Activated CD8-positive, alpha-beta memory T cell treated with anti-CD3 and anti-CD28 coated beads for 1 hour (primary cell): ENCODE measurements at places on chromosomes 6 and 20.

DNA sequence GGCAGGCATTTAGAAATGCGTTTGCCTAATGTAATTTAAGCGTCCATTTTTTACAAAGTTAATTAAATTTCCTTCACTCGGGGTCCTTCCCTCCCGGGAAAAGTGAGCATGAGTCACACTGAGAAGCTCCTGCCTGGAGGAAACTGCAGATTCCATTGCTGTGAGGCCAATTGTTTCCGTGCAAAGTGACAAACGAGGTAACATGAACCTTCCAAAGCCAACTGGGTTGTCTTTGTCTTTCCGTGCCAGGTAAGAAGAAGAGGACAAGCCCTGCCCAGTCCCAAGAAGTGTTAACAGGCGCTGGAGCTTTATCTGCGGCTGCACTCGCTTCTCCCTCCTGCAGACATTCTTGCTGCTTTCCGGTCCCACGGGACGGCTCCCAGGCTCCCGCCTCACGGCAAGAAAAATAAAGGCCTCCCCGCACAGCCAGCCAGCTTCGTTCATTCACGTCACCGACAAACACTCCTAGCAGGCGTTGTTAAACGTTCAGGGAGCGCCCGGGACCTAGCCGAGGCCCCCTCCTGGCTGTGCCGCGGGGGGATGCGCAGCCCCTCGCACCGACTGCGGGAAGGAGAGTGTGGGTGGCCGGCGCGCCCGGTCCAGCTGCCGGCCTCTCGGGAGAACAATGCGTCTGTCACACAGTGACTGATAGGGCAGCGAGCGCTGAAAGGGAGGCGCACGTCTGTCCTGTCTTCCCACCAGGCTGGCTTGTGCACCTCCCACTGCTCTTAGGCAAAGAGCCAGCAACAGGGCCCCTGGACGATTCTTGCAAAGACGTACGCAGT lies 61.5 kb upstream of the HDDC2 start:
- no peak for DNase-seq

GRCh38 chr6:154732538-154733182 lies 556 bp upstream of the SCAF8 start:
- no peak for DNase-seq

DNA sequence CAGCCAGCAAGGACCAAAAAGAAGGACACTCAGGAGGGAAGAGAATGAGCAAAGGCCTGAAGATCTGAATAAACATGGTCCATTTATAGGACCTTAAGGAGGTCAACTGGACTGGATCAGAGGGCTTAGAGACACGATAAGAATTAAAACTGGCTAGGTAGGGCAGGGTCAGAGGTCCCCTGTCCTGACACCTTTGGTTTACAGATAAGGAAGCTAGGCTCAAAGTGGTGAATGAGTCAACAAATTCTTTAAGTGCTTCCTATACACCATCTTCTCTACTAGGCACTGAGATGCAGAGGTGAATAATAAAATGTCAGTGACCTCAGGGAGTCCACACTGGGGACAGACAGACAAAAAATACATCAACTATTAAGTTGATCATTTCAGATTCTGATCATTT lies 70.3 kb downstream of the HIVEP2 start:
- no peak for DNase-seq

GRCh38 chr6:89944181-89944755 lies 50.0 kb downstream of the GJA10 start:
- DNase-seq, result no peak

DNA sequence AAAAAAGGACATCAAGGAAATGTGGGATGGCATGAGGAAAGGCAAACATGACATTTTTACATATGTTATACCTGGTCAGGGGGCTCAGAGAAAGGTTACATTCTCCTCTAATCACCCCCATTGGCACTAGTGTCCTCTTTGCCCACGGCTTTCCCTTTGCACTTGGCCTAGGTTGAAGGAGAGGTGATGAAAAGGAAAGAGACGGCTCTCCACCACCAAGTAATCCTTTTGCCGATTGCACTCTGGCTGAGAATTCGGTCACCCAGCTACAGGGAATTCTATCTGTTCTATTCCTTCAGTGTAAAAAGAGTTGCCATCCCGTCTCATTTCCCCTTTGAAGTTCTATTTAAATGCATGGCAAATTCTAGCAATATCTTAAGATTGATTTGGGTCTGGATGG lies 10.4 kb downstream of the VGLL2 start:
- DNase-seq, result no peak

GRCh38 chr20:14631011-14631410 lies 293.6 kb upstream of the FLRT3 start:
- no peak for DNase-seq

- no peak for DNase-seq
Observed at GRCh38 chr6:37115236-37115895, 54.6 kb upstream of the PIM1 start.

- no peak for DNase-seq
Observed at GRCh38 chr6:52566853-52567279, 10.0 kb downstream of the TRAM2 start.

- no peak for DNase-seq
Observed at GRCh38 chr6:28980852-28981430, 24.2 kb downstream of the ZNF311 start.
